GM06990 (cell line): ENCODE measurements at places on chromosomes 4 and X.

- no peak for DNase-seq
Observed at GRCh38 chr4:98516441-98517217, 141.8 kb downstream of the TSPAN5 start.

DNA sequence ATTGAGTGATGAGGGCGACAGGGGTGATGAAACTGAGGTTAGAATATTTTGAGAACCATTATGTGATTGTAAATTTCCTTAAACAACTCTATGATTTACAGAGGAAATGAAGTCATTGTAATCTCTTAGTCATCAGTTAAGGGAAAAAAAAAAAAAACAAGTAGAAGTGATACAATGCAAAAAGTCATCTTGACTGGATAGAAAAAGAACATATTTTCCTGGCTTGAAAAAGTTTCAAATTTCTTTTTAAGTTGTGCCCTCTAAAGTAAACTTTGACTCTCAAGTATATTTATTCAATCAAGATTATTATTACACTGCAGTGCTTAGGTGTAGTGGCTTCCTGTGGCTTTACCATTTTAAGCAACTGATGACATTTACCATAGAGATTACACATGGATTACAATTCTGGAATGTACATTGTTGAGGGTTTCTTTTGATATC lies 40.6 kb downstream of the GABRB1 start:
- DNase-seq: no peak

DNA sequence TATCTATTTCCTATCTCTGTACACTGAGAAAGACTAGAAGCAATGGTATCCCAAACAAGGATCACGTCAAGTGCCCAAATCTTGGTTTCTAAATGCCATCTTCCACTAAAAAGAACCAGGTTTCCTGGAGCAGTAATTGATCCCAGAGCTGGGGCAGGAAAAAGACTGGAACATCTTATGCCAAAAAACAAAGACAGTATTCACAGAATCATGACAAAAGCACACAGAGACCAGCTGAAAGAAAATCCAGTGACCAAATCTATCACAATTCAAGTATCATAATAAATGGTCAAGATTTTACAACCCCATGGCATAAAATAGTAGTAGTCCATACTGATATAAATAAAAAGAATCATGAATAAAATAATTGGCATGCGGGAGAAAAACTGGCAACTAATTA lies 44.9 kb downstream of the CENPC start:
- no peak for DNase-seq

DNA sequence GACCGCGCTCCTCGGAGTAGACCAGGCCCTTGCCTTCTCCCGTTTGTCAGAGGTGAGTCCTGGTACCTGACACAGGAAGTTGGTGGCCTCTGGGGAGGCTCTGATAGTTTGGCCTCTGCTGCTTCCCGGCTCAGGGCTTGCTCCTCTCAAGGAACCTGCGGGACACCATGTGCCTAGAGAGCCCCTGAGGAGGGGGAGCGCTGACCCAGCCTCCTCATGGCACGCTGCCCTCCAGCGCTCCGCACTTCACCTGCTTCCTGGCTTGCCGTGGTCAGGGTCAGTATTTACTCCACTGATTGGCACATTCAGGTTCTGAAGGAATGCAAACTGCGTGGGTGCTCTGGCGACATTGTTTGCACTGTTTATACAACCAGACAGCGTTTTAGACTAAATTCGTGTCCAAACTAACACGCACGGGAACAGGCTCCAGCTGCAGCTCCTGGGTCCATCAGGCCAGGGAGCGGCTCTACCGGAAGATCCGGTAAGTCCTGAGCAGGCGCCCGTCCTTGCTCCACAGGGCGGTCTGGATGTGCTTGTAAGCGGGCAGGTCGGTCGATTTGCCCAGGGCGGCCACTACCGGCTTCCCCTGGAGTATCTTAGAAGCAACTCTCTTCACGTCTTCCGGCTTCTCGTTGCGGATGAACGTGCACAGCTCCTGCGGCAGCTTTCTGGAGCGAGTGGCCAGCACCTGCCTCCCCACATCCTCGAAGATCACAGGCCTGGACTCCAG lies 121.6 kb upstream of the GRID2 start:
- DNase-seq: no peak

DNA sequence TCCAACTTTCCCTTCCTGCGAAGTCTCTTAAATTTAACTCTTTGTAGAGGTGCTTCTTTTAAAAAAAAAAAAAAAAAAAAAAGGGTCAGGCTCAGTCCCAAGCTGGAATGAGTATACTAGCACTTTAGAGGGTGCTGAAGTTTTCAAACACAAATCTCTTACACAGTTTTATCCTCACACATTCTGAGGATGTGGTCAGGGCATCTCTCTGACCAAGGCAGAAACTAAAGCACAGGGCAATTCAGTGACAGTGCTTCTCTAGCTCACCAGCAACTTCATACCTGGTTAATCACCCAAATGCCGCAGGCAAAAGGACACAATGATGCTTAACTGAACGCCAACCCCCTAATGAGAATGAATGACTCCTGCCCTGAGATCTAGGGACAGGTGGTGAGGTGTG lies 9.8 kb upstream of the PGM2 start:
- no peak for DNase-seq

DNA sequence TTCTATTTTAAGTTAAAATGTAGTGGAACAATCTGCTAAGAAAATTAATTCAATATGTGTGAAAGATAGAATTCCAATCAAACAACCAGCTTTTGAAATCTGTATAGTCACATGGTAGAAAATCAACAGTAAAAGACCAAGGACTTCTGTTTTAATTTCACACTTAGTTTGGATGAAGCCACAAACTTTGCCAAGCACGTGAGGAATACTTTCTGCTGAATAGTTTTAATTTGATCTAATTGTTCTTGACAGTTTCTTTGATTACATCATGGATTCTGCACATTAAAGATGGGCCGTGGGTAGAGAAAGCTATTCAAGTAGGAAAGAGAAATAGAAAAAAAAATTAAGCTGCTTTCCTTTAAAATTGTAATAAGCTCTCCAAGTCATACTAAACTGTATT lies 137.9 kb upstream of the FAM241A start:
- DNase-seq: no peak

GRCh38 chr4:37219242-37219641 lies 25.3 kb upstream of the NWD2 start:
- no peak for DNase-seq

DNA sequence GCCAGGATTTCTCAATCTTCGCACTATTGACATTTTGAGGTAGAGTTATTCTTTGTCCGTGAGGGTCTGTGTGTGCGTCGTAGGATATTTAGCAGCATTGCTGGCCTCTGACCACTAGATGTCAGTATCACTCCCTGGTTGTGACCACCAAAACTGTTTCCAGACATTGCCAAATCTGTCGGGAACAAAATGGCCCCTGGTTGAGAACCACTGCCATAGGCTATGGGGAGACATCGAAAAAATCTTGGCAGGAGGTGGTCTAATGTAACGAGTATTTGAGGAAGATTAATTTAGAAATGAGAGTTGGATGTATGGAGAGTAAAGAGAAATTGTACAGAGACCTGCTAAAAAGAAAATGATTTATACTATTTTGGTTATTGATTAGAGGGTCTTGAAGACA lies 108.4 kb downstream of the DOCK11 start:
- DNase-seq: peak; percentile 30
